ENCODE measurements at places on chromosomes 3 and 15.

DNA sequence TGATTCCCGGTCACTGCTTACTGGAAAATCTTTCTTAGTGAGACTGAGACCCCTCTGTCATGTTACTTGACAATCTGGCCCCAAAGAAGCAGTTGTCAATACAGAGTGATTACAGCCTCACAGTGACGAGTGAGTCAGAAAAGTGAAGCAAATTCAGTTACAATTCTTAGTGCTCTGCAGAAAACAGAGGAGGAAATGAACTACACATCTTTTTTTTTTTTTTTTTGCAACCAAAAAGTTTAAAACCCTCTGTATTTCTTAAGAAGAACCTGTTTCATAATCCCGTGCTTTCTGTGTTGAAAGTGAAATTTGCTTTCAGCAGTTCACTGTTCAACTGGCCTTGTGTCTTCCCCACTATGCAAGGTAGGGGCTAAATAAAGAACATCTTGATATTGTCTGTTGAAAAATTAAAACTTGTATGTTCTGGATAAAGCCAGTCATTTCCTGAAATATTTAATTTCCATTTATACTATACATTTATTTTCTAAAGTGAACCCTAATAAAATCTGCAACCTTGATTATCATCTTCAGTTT is 1.9 kb downstream of the AQP9 start:
- DNase-seq, result peak; percentile 6

DNA sequence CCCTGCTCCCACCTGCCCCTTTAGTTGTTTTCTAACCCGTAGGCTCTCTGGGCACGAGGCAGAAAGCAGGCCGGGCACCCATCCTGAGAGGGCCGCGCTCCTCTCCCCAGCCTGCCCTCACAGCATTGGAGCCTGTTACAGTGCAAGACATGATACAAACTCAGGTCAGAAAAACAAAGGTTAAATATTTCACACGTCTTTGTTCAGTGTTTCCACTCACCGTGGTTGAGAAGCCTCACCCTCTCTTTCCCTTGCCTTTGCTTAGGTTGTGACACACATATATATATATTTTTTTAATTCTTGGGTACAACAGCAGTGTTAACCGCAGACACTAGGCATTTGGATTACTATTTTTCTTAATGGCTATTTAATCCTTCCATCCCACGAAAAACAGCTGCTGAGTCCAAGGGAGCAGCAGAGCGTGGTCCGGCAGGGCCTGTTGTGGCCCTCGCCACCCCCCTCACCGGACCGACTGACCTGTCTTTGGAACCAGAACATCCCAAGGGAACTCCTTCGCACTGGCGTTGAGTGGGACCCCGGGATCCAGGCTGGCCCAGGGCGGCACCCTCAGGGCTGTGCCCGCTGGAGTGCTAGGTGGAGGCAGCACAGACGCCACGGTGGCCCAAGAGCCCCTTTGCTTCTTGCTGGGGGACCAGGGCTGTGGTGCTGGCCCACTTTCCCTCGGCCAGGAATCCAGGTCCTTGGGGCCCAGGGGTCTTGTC is 48.5 kb downstream of the PGPEP1L start:
- DNase-seq, result no peak

GRCh38 chr3:72391659-72392058 is 456.6 kb downstream of the SHQ1 start:
- no peak for DNase-seq

- no peak for DNase-seq
Measured at GRCh38 chr3:183487896-183488295, 59.5 kb upstream of the MCF2L2 start.

- DNase-seq, result no peak
Measured at GRCh38 chr15:74245342-74245931, 9.3 kb downstream of the CCDC33 start.

DNA sequence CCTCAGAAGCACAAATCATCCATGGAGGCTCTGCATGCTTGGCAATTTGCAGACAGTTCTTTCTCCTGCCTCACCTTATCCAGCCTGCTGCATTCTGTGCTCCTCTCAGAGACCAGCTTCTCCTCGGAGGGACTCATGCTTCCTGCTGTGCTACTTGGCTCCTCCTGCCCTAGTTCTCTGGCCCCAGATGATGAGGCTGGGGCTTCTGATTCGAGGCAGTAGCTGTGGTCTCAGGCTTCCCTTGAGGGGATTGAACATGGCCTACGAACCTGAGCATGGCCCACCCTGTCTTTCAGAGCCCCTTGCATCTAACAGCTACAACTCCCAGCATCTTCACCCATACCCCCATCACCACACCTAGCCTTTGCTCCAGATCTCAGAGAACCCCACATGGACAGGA is 6.7 kb downstream of the VIPR1 start:
- DNase-seq, result no peak

DNA sequence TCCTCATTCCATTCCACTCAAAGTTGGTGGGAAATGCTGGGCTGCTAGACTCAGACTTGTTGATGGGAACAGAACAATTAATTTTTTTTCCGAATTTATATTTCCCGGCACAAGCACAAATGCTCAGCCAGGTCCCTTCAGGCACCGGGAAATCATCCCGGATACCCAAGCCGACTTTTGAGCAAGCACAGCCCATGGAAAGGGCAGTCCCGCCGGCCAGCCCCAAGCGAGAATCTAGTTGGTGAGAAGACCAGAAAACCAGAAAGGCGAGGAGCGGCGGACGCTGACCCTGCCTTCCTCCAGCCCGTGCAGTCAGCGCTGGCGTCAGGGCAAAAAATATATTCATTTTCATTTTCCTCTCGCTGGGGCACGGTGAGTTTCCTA is 763 bp upstream of the ZIC4 start:
- DNase-seq, result no peak

- no peak for DNase-seq
Measured at GRCh38 chr3:14154276-14154675, 24.1 kb downstream of the XPC start.

Measured in fibroblast of upper back skin (primary cell).